ENCODE measurements at places on chromosomes 2 and 18.

GRCh38 chr2:157934684-157935377 lies 58.7 kb upstream of the ACVR1 start:
- DNase-seq: no peak

DNA sequence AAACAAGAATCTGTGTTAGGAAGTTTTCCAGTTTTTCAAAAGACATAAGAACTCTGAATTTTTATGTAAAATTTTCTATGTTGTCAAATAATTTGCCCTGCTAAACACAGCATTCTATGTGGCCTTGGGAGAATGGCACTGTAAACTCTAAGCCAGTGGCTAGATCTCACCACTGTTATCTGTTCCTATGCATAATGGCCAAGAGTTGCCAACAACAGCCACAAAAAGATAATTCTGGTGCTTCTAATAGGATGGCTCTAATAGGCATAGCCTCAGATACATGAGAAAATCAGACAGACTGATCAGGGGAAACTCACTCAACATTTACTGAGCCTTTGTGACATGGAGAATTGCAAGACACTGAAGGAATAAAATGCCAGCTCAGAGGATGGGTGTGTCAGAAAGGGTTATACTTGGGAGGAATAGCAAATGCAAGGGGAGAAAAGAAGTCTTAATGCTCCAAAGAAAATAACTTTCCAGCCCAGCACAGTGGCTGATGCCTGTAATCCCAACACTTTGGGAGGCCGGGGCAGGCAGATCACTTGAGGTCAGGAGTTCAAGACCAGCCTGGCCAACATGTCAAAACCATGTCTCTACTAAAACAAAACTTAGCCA lies 63.7 kb downstream of the COBLL1 start:
- DNase-seq: no peak

- DNase-seq: no peak
These were observed 397.5 kb downstream of the FIGN start for GRCh38 chr2:163338270-163338669.

- DNase-seq: no peak
These were observed 20.4 kb downstream of the TPRKB start for GRCh38 chr2:73716543-73717250.

GRCh38 chr2:68280796-68281195 lies 28.5 kb upstream of the PPP3R1 start:
- DNase-seq: no peak

DNA sequence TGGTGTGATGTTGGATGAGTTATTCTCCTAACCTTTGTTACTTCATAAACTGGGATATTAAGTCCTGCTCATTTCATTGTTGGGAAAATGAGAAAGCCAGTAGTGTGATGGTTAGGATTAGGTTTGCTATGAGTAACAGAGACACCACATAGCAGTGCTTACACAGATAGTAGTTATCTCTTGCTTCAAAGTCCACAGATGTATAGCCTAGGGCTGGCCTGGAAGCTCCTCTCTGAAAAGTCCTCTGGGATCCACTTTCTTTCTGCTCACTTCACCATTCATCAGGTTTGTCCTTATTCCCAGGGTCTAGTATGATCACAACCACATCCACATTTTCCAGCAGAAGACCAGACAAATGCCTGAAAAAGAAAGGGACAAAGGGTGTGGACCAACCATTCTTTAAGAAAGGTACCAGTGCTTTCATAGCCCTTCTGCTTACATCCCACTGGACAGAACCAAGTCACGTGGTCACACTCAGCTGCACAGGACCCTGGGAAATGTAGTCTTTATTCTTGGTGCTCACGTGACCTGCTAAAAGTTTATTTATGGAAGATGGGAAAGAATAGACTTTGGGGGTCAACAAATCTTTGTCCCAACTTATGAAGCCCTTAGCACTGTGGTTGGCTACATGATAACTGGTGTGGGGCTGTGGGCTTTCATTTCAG lies 108.9 kb downstream of the INSIG2 start:
- DNase-seq: no peak

DNA sequence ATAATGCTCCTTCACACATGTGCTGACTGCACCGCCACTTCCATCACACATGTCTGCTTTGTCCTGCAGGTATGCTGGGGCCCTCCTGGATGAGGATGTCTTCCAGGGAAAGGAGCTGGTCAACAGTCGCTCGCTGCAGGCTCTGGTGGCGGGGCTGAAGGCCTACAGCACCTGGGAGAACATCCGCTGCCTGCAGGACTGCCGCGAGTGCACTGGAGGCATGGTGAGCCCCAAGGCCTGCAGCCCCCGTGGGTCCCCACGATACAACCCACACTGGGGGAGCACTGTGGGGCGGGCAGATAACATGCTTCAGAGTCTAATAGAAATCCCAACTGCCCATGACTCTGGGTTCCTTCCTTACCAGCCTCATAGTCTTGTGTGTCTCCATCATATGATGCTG lies 187.3 kb upstream of the BCL2L11 start:
- DNase-seq: no peak

DNA sequence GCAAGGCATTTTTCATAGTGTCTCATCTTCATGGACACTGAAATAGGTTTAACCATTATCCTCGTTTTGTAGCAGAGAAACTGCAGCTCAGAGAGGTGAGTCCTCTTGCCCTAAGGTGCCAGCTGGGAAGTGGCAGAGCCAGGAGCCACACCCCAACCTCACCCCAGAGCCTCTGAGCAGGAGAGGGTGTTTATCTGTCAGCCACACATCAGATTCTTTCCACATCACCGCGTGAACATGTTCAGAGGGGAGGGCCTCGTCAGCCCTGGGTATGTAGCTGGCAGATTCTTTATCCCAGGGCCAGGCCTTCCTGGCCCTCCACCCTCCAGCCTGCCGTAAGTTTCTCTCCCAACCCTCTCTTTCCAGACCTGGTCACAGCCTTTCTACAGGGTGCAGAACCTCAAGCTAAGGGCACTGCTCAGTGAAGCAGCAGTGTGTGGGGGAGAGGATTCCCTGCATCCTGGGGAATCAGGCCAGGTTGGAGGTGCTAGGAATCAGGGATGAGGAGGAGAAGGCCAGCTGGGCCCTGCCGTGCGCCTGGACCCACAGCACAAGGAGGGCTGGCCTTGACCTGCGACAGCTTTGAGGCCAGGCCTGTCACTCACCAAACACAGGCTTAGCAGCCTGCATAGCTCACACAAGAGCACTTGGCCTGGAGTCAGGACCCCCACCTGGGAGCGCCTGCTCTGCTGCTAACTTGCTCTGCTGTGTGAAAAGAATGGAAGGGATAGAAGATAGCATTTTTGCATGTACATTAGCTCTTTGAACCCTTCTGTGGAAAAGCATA lies 111.3 kb upstream of the MCFD2 start:
- no peak for DNase-seq

DNA sequence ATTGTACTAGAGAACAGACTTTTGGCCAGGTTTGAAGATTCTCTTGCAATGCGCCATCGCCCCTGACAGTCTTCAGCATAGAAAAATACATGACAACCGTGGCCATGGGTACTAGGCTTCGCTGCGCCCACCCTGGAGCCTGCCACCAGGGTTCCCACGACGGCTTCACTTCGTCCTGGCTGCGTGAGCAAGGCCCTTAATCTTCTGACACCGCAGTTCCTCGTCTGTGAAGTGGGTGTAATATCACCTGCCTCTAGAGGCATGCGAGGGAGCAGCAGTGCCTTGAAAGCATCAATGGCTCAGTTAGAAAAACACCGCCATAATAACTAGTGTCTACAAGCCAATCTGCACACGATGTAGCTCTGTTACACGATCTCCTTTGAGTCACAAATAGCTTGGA lies 175.2 kb upstream of the HS6ST1 start:
- no peak for DNase-seq

GRCh38 chr18:56112984-56113383 lies 525.0 kb upstream of the TCF4 start:
- no peak for DNase-seq

GRCh38 chr18:59961070-59961469 lies 61.3 kb downstream of the PMAIP1 start:
- no peak for DNase-seq

DNA sequence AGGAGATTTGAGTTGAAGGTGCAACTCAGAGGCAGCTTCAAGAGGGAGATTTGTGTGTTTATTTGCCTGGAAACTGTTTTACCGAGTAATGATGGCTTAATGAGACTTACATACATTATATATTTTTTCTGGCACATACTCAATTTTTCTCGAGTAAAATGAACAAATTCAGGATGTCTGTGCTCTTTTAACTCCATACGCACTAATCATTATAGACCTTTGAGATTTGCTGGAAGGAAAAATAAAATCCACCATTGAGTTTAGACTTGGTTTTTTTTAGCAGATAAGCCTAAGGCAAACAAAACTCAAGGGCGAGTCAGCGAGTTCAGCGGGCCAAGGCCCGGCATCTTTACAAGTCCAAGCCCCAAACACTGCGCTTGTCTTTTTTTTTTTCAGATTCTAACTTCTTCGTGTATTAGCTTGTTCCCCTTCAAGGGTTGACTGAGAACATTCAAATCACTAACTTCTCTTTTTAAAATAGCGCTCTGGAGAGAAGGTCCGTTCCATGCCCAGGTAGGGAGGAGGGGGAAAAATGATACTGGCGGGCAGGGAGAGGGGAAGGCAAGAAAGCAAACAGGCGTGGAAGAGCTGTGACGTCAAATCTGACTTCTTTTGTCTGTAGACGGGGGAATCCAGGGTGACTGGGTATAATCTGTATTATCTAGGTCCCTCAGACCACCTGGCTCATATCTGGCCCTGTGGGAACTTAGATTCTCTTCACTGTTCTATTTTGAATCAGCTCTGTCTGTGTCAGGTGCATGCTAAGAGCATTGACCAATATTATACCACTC lies 72.7 kb upstream of the MAP3K20 start:
- no peak for DNase-seq

- DNase-seq: no peak
These were observed 158.3 kb upstream of the NDUFV2 start for GRCh38 chr18:8943900-8944870.

- no peak for DNase-seq
These were observed 29.7 kb upstream of the CHST9 start for GRCh38 chr18:27214831-27215230.

GRCh38 chr2:240341064-240341463 lies 94.4 kb upstream of the GPC1 start:
- DNase-seq: no peak

DNA sequence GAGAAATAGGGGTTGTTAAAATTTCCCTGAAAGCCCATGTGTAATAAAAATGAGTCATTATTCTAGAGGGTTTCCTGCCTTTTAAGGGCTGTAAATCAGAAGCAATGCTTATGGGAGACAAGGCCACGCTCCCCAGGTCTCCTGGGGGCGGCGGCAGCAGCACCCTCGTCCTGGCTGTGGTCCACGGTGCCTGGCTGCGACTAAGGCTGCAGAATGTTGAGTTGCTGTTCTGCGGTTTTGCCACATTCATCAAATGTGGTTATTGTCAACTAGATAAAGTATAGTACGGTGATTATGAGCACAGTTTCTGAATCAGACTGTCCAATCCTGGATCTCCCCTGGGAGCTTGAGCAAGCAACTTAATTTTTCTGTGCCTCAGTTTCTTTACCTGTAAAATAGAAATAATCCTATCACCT lies 11.9 kb upstream of the AGFG1 start:
- peak; percentile 11 for DNase-seq

DNA sequence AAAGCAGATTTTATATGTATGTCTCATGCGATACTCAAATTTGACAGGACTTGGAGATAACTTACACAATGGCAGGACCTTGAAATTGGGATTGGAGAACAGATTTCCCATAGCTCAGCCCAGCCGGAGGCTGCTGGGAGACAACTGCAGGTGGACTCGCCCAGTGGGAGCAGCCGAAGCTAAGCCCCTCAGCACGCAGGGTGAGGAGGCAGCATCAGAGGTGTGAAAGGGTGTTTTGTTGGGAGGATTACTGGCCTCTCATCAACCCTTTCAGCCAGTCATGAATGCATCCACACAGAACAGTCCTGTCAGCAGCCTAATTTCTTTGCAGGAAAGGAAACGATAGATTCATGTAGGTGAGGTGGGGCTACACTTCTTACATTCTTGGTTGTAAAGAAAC lies 110.4 kb upstream of the DYNAP start:
- no peak for DNase-seq

Measured in activated naive CD4-positive, alpha-beta T cell (primary cell).